Immature natural killer cell (primary cell): ENCODE measurements at places on chromosomes 16 and 17.

DNA sequence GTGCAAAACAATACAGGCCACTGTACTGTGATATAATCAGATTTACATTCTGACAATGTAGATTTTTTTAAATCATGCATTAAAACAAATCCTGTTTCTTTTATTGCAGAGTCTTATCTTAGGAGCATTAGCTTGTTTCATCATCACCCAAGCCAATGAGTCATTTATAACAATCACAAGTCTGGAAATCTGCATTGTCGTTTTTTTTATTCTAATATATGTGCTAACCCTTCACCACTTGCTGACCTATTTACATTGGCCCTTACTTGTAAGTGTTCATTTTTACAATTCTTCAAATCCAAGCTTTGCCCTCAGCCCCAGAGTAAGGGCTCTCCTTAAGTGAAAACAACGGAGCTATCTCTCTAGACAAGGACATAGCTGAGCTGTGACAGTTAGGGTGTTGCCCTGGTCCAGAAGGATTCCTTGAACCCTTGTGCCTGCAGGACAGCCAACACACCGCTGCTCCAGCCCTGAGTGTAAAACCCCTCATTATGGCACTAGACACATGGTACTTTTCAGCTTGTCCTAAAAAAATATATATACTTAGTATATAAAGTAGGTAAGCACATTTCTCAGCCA is 3.7 kb downstream of the CMTM1 start:
- DNase-seq = no peak

- no peak for DNase-seq
These were observed 5.5 kb downstream of the CPPED1 start for GRCh38 chr16:12798171-12798570.

DNA sequence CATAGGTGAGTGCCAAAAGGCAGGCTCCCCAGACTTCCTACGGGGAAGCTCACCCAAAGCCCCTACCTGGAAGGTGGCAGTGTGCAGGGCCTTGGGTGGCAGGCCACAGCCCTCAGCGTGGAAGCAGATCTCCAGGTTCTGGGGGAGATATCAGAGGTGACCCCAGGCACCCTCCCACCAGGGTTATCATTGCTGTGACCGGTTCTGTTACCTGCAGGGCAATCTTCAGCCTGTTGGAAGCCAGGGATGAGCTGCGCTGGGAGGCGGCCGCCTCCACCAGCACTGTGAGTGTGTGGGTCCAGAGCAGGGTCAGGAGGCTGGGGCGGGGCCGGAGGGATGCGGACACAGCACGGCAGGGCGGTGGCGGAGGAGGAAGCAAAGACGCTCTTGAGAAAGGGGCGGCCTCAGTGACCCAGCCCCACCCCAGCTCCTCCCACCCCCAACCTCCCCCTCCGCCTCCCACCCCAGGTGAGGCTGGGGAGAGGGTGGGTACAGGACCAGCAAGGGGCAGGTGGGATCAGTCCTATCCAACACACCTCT is 13.1 kb downstream of the UNC13D start:
- no peak for DNase-seq

DNA sequence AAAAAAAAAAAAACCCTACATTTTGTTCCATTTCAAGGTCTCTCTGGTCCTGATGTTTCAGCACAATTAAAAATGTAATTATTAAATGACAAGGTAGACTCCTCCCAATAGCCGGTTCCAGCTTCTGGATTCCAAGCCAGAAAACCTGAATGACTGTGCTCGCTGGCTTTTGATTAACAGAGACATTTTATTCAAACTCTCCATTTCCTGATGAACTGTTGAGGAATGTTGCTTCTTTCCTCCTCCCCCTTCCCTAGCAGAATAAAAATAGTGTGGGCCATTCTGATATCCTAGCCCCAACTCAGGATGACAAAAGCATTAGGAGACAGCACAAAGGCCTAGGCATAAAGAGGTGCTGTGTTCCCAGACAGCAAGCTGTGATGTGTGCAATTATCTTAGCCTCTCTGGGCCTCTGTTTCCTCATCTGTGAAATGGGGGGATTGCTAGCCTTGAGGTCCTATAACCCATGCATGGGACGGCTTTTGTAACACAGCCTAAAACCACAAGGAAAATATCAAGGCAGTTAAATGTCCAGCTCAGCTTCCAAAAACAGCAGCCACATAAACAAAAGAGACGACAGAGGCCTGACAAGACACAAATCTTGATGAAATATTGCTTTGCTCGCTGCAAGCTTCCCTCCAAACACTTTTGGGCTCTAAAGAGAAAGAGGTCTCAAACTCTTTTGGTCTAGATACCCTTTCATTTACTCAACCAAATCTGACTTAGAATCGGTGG is 127.2 kb upstream of the RCVRN start:
- no peak for DNase-seq

- DNase-seq = no peak
These were observed 47.8 kb upstream of the TBX2 start for GRCh38 chr17:61351745-61352407.

DNA sequence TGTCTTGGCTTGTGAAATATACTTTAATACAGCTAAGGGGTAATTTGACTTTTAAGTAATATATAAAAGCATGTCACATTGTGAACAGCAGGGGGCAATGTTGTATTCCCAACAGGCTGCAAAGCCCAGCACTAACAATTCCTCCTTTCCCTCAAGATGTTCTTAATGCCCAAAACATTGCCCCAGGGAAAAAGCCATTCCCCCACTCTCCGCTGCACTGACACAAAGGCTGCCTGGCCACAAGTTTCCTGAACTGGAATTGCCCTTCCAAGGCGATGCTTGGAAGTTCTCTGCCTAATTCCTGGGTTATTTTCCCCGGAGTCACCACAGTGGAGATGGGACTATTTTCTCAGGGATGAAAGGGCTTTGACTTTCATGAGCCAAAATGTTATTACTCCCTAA is 27.2 kb downstream of the CLEC16A start:
- peak; percentile 55 for DNase-seq

- DNase-seq = no peak
These were observed 16.4 kb downstream of the NTN1 start for GRCh38 chr17:9037736-9038135.

DNA sequence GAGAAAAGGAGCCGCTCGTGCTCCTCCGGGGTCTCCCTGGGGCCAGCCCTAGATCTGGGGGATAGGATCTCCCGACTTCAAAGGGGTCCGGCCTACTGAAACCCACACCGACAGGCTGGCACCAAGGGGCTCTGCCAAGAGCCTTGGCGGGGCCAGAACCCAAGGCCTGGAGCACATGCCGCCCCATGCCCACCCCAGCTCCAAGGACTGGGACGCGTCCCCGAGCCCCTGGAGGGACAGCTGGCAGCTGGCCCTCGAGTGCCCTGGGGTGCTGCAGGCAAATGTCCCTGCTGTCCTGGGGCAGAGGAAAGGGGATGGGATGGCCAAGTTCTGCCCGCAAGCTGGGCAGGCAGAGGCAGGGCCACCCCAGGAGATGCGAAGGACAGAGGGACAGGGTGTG is 31.8 kb upstream of the ZFPM1 start:
- no peak for DNase-seq

- no peak for DNase-seq
These were observed 28.0 kb downstream of the NXPH3 start for GRCh38 chr17:49603720-49604119.
